Spleen (tissue), 13 donors: ENCODE measurements at places on chromosomes 2 and 18.

- no peak for DNase-seq
Observed at GRCh38 chr2:150062416-150062815, 425.1 kb downstream of the RND3 start.

GRCh38 chr18:45573514-45573913 lies 41.8 kb upstream of the SLC14A2 start:
- no peak for DNase-seq

- no peak for DNase-seq
Observed at GRCh38 chr2:173280853-173281252, 73.8 kb upstream of the CDCA7 start.

- no peak for DNase-seq
Observed at GRCh38 chr2:187644486-187644885, 90.3 kb upstream of the TFPI start.

GRCh38 chr18:35028536-35028935 lies 12.7 kb upstream of the MAPRE2 start:
- no peak for DNase-seq

DNA sequence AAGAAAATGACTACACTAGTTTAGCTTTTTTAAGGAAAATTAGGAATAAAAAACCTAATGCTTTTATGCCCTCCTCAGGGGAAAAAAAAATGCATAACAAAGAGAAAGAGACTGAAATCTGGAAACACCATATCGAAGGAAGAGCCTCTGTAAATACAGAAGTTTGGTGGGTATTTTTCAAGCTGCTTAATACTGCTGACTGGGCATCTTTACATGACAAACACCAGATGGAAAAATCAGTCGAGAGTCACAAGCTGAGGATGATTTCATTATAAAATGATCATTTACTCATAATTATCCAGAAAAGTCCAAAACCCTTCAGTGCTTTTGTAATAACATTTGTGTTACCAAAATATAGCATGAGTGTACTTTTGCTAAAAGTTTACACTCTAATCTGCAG lies 1600.7 kb upstream of the ACVR2A start:
- DNase-seq, result no peak

DNA sequence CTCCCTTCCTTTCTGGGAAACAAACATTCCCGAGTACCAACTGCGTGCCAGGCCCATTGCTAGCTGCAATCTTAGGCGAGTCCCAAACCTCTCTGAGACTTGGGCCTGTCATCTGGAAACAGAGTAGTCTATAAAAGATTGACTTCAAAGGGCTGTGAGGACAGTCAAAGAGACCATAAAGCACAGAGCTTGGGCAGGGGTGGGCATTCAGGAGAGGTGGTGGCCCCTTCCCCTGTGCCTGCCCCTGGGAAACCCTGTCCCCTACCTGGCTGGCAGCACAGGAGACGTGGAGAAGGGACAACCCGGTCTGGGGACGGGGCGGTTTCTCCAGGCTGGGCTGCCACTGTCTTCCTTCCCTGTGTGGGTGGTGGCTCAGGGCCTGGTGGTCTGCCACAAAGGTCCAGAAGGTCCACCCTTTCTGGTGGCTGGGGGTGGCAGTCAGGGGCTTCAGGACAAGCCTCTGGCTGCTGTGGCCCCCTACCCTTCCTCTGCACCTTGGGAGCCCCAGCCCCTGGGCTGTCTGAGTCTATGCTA lies 33.9 kb upstream of the FOSL2 start:
- no peak for DNase-seq

DNA sequence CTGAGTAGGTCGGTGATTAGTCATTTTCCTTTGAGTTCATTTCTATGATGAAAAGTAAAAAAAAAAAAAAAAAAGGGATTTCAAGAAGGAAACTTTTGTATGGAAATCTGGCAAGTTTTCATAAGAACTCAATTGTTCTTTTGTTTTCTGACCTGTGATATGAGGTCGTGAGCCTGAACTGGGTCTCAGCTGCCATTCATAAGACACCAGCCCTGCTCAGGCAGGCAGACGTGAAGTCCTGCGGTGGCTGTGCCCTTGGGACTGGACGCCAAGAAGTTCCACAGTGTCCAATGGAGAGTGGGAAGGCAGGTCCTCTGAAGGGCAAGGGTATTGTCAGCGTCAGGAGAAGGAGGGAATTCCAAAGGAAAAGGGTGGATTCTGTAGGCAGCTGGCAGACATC lies 183.9 kb downstream of the NCK2 start:
- no peak for DNase-seq

- DNase-seq, result peak; percentile 91
Observed at GRCh38 chr18:54223568-54224241, 764 bp downstream of the MBD2 start.

DNA sequence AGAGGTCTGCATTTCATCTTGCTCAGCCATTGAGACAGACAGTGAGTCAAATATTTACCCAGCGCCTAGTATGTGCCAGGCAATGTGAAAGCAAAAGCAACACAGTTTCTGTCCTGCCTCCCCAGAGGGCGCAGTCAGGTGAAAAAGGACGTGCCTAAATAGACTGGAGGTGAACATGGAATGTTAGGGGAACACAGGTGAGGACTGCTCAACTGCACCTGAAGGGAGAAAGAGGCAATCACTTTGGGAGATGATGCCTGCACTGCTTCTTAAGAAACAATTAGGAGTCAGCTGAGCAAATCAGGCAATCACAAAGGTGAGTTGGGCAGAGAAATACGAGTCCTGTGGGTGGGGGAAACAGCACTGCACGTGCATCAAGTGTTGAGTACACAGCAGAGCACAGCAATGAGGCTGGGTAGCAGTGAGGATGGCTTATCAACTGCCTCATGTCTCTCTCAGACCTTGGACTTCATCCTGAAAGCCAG lies 218.3 kb upstream of the SMAD7 start:
- DNase-seq, result no peak

- no peak for DNase-seq
Observed at GRCh38 chr2:12796657-12797056, 79.9 kb downstream of the TRIB2 start.

GRCh38 chr18:62954366-62954765 lies 239.0 kb downstream of the PHLPP1 start:
- no peak for DNase-seq

- DNase-seq, result no peak
Observed at GRCh38 chr2:65022189-65022588, 33.0 kb downstream of the SLC1A4 start.

- DNase-seq, result peak; percentile 64
Observed at GRCh38 chr2:239688840-239689239, 288.0 kb upstream of the HDAC4 start.

DNA sequence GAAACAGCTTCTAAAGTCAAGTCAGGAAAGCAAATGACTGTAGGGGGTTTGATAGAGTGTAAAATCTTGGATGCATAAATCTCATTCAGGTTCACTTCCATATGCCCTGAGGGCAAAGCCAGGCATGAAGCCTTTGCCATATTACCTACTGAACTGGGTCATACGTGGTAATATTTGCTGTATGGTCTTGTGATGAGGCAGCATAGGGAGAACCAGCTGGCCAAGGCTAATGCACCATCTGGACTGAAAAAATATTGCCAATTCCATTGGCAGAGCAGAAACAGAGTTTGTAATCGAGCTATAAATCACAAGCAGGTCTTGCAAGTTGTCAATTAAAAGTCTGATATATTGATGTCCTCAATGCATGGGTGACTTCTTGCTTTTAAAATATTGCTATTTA lies 243.8 kb downstream of the ERBB4 start:
- no peak for DNase-seq

GRCh38 chr2:69132960-69133590 lies 120.1 kb downstream of the ANTXR1 start:
- DNase-seq, result no peak

- no peak for DNase-seq
Observed at GRCh38 chr2:134714228-134714627, 4.6 kb downstream of the TMEM163 start.

GRCh38 chr2:238562446-238562845 lies 135.7 kb downstream of the ASB1 start:
- DNase-seq, result no peak

- DNase-seq, result no peak
Observed at GRCh38 chr2:168594778-168595177, 138.7 kb downstream of the CERS6 start.

- DNase-seq, result no peak
Observed at GRCh38 chr2:23574919-23575654, 190.1 kb downstream of the KLHL29 start.

DNA sequence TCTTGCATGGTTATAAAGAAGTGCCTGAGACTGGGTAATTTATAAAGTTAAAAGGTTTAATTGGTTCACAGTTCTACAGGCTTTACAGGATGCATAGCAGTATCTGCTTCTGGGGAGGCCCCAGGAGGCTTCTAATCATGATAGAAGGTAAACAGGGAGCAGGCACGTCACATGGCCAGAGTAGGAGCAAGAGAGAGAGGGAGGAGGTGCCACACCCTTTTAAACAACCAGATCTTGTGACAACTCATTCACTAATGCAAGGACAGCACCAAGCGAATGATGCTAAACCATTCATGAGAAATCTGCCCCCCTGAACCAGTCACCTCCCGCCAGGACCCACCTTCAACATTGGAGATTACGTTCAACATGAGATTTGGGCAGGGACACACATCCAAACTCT lies 141.1 kb downstream of the EN1 start:
- no peak for DNase-seq

DNA sequence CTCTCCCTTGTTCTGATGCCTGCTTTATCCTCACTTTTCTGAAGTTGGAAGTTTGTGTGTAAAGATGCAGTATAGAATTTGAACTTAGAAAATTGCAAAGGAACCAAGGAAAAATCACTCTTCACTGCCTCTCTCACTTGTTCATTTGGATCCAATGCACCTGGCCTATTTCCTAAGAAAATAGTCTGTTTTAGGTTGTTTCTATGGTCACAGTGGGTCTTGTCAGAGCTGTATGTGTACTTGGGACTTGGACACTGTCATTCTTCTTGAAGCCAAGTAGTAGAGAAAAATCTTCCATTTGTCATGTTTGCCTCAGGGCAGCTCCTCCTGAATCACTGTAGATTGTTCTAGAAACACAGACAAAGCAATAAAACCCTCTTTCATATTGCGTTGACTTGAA lies 80.3 kb upstream of the SESTD1 start:
- no peak for DNase-seq

DNA sequence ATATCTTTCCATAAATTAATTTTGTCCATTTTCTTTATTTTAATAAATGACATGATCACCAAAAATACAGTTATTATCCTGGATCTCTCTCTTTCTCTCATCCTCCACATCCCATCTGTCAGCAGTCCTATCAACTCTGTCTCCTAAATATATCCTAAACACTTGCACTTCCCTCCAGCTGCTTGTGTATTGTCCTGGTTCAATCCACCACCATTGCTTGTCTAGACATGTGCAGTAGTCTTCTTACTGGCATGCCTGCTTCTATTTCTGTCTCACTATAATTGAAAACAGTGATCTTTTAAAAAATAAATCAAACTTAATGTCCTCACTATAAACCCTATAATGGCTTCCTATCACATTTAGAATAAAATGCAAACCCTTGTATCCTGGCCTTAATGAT lies 2168.6 kb upstream of the PIK3C3 start:
- DNase-seq, result no peak

- DNase-seq, result no peak
Observed at GRCh38 chr2:27164960-27165763, 16.4 kb downstream of the TCF23 start.

DNA sequence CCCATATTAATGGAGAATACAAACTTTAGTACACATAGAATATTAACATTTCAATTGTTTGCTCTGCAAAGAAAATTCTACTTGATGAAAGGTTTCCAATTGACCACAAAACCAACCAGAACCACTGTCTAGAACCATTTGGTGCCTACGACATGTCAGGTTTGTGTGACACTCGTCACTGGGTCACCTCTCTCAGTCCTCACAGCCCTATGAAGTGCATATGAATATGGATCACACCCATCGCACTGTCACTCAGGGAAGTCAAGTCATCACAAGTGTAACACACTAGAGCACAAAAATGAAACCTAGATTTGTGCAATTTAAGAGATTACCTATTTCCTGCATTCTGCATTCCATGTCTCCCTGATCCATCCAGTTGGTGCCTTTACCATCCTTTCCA lies 43.7 kb downstream of the PTPN2 start:
- DNase-seq, result no peak

DNA sequence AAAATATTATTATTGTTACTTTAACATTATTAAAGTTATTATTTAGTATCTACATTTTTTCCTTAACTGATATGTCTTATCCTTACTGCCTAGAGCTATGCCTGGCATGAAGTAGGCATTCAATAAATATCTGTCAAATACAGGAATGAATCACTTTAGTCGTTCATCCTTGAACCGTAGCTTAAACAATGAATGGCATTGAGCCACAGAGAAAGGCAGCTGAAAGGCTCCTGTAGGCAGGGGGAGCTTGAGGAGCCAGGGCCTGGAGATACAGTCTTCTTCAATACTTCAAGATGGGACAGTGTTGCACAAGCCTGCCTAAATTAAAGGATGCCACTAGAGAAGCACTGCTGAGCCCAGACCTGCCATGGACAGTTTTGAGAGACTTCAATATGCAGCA lies 22.5 kb downstream of the CYRIA start:
- DNase-seq, result no peak

GRCh38 chr2:225494100-225494459 lies 94.6 kb downstream of the NYAP2 start:
- no peak for DNase-seq

DNA sequence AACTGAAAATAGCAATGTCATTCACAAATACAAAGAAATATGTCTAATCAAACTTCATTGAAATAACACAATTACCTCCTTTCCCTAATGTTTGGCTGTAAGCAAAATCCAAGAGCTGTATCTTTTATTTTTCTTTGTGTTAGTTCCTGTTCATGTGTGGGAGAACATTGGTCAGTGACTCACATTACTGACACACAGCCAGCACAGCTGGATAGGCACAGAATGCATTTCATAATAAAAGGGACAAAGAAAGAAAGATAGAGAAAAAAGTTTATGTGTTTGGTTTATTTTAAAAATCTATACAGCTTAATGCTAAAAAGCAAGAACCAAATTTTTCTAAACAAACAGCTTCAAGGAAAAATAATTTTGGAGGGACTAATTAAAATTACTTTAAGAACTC lies 185.6 kb upstream of the COL3A1 start:
- DNase-seq, result no peak

- peak; percentile 70 for DNase-seq
Observed at GRCh38 chr2:120766470-120767351, 31.0 kb downstream of the GLI2 start.

DNA sequence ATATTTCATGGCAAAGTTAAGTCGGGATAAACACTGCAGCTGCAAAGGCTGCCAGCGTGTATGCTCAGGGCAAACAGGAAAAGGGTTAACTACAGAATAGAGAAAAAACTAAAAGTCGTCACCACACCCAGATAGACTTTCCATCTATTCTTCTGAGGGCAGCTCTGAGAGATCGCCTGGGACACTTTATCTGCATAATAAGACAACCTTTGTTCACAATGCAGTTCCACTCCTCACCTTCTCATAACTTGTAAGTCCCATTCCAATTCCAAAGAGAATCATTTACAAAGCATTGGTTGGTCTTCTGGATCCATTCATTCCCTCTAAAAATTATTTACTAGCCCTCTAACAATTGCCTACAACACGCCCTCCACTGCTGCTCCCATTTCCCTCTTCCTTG lies 437.4 kb downstream of the RND3 start:
- DNase-seq, result no peak
